Omental fat pad (tissue), 4 donors: ENCODE measurements at places on chromosomes 2 and 18. TPM values are rescaled to one million over a fixed set of nuclear protein-coding genes. Genes with fewer than 3 reads are reported as not detected.
A peak's percentile ranks its signal among the peaks of the same experiment; 100 is the strongest.

GRCh38 chr2:187081461-187081860 lies 232.5 kb upstream of the ZSWIM2 start:
- no peak for DNase-seq

GRCh38 chr18:58896268-58896667 lies 31.6 kb downstream of the ZNF532 start:
- DNase-seq, result no peak

DNA sequence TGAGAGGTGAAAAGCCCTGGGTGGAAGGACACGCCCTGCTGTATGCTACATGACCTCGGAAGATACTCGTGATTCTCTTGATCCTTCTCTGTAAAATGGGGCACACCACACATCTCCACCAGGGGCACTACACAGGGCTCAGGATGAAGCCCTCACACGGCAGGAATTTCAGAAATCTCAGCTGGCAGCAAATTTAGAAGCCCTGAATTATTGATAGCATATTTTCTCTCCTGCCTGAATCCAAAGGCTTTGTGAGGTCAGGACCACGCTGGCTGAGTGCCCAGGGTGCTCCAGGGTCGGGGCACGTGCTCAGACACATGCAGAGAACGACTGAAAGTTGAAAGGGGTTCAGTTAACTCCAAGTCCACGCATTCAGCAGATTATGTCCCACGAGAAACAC lies 42.1 kb upstream of the GALR1 start:
- DNase-seq, result peak; percentile 41

DNA sequence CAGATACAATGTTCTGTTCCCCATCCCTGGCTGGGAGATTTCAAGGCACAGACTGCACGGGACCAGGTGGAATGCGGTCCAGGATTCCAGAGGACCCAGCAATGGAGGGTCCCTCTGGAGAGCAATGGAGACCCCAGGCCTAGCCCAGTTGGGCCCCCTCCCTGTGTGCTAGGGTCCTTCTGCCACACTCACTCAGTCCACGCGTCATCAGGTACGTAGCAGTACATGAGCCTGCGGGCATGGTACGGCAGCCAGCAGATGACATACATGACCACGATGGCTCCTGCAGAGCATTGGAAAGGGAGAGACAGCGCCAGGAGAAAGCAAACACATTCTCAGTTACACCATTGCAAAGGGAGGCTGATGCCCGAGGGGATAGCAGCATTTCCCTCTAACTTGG lies 10.1 kb downstream of the NTSR2 start:
- DNase-seq, result no peak

DNA sequence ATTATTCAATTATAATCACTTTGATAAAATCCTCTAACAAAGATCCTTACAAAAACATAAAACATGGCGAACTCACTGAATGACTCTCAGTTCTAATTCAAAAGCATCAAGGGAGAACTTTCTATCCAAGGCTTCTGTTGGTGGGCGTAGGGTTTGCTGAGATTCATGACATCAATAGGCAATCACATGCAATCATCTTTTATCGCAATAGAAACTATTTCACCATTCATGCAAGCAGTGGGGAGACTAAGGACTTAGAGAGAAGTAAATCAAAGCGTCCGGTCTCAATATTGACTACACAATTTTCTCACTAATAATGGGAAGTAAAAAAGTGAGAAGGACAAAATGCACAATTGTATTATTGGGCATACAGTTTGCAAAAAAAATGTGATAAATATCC lies 168.7 kb downstream of the SCG2 start:
- no peak for DNase-seq

DNA sequence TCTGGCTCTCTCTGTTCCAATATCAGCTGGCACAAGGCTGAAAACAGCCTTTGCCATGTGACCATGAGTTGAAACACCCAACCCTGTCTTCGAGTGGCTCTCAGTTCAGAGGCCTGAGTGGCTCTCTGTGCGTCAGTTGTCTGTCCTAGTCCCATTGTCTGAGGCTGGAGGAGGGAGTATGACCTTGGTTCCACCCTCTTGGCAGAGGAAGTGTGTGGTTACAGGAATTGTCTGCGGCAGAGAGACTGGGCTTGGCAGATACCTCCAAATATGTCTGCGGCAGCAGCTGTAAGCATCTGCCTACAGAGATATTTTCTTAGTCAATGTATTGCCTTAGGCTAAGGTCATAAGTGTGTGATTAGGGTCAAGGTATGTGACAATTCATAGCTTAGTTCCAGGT lies 32.6 kb downstream of the CNGA3 start:
- no peak for DNase-seq

DNA sequence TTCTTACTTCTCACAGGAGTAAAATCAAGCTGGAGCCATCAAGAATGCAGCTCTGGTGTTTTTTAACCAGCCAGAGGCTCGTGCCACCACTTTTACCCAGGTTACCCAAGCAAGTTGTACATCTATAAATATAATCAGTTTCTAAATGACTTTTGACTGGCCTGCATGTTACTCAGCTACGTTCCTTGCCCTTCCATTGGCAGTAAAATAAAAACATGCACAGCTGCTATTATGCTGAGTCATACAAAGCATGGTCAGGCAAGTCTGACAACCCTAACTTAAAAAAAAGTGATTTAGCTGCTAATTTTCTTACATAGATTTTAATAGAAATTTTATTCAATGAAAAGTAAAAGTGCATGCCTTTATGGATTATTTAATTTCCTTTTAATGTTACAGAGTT lies 111.7 kb upstream of the CSRNP3 start:
- DNase-seq, result no peak

GRCh38 chr2:171523088-171524017 lies 1.1 kb downstream of the CYBRD1 start:
- DNase-seq, result peak; percentile 47

GRCh38 chr2:109031476-109032228 lies 42.6 kb upstream of the EDAR start:
- DNase-seq, result no peak

GRCh38 chr2:201358684-201359083 lies 1.5 kb upstream of the FLACC1 start:
- DNase-seq, result no peak

DNA sequence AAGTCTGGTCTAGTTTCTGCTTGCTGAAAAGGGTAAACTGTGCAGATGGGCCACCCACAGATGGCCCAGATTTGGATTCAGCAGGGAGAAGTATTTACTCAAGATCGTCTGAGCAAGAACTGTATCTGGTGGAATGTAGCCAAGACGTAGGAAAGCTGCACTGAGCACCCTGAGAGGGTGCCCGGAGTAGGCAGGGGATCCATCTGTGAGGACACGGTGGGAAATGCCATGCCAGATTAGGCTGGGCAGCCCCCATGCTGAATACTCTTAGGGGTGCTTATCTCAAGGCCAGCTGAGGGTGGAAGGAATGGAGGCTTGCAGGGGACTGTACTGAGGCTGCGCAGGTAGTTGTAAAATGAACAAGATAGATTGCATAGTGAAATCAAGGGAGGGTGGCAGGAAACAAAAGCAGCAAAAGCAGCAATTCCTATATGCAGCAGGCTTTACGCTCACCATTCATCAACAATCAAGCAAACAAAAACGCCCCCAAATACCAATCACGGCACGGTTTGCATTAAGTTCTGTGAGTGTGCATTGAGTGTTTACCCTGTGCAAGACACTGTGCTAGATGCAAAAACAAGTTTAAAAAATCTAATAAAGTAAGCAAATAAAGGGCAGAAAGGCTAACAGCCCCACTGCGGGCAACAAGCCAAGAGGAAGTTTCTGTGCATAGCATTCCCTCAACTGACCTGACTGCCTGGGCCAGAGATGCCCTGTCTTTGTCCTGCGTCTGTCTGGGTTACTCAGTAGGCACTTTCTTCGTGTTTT lies 32.2 kb upstream of the LPIN2 start:
- DNase-seq, result no peak

- no peak for DNase-seq
Observed at GRCh38 chr2:221308507-221309066, 263.5 kb downstream of the EPHA4 start.

DNA sequence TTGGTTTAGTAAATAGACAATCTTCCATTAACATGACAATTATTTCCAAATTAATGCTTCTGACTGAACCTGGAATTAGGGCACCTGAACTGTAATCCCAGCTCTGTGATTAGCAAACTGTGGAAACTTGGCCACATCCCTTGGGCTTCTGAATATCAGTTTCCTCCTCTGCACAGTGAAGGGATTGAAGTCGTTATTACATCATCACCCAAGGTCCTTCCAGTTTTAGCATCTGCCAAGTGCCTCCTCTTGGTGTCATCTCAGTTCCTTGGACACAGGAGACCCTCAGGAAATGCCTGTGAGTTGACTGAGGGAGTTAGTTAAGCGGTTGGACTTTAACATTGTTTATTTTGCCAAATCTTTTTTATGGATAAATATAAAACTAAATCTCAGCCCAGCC lies 64.8 kb downstream of the MOGAT1 start:
- no peak for DNase-seq

- no peak for DNase-seq
Observed at GRCh38 chr2:31475692-31476091, 61.1 kb upstream of the XDH start.

- no peak for DNase-seq
Observed at GRCh38 chr18:62702259-62702658, 13.1 kb upstream of the PHLPP1 start.

GRCh38 chr2:143501106-143501676 lies 372.0 kb downstream of the ARHGAP15 start:
- no peak for DNase-seq

DNA sequence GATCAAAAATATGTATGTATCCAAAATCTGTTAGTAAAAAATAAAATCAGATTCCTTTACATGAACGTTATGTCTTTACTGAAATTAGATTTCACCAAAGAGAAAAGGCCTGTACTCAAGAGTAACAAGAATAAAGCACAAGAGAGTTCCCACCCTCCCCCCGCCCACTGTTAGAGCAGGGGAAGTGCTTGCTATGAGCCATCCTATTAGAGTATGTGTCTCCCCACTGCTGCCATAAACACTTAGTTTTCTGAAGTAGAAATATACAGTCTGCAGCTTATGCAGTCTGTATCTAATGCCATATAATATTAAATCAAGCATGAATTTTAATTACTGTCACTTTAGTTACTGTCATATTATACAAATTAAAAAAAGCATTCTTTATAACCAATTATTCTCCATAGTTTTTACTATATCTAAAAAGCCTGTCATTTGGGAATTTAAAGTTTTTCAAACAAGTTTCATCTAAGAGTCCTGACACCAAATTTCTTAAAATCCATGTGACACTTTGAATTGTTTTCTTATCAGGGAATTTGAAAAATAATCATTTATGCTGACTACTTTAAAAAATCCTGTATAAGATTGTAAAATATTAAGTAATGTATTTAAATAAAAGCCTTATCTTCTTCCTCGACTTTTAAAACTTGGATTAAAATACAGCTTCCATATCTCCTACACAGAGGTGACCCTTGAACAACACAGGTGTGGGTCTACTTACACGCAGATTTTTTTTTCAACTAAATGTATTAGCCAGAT lies 51.8 kb upstream of the GPR75 start:
- no peak for DNase-seq

DNA sequence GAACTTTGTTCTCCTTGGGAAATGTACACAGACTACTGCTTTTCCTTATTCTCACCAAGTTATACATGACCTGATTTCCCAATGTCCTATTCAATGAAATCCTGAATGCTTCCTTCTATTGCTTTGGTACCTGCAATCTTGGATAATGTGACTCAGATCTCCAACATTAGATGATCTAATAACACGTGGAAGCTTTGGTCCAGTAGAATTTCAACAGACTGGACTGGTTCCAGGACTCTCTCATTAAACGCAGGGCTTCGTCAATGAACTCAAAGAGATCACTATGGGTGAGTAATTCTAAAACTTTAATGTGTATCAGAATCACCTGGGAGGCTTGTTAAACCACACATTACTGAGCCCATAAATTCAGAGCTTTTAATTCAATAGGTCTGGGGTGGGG lies 413.6 kb upstream of the KCNH7 start:
- DNase-seq, result no peak

GRCh38 chr2:138964418-138964817 lies 184.2 kb upstream of the NXPH2 start:
- DNase-seq, result no peak

DNA sequence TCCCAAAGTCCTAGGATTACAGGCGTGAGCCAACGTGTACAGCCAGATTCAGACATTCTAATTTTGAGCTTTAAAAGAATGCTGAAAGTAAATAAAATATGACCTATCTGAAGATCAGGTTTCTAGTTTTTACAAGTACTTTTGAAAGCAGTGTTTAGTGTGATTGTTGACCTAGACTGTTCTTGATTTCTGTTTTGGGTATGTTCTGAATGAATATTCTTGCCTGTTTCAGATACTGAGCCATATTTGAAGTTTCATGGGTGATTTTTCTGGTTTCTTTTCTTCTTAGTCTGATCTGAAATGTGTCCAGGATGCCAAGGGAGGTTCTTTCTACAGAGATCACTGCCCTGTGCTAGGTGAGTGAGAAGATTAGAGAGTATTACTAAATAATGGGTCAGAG lies 37.2 kb downstream of the MIB1 start:
- no peak for DNase-seq

DNA sequence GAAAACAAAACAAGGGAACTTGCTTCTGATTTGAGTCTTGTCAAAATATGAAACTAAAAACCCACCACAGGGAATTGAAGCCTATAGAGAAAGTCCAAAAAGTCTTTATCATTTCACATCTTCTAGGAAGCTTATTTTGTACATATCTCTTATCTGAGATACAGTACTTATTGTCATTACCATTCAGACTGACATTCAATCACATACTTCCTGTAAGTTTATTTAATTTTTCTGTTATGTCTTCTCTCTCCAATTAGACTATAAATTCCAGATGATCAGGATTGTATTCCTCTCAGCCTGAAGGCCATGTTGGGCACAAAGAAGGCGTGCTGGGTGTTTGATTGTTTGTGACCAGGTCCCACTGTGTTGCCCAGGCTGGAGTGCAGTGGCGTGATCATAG lies 59.2 kb downstream of the METTL4 start:
- no peak for DNase-seq

AQP12A gene
- not detected for total RNA-seq

WNT10A gene
- total RNA-seq, result 2.3 TPM

NEB gene
- total RNA-seq, result 1.9 TPM

CAPG gene
- total RNA-seq, result 115 TPM

STAM2 gene
- 23.9 TPM for total RNA-seq

SNRNP27 gene
- total RNA-seq, result 92.1 TPM

PSMA8 gene
- not detected for total RNA-seq

EDAR gene
- total RNA-seq, result not detected

SLC19A3 gene
- 188 TPM for total RNA-seq

CDH20 gene
- 7.1 TPM for total RNA-seq

RAX gene
- not detected for total RNA-seq

ANO7 gene
- 0.50 TPM for total RNA-seq

SPP2 gene
- total RNA-seq, result not detected
